Tongue (tissue), 3 donors: ENCODE measurements at places on chromosomes 3 and 15.

- no peak for DNase-seq
These were observed 716 bp downstream of the SELENOS start for GRCh38 chr15:101276501-101277037.

DNA sequence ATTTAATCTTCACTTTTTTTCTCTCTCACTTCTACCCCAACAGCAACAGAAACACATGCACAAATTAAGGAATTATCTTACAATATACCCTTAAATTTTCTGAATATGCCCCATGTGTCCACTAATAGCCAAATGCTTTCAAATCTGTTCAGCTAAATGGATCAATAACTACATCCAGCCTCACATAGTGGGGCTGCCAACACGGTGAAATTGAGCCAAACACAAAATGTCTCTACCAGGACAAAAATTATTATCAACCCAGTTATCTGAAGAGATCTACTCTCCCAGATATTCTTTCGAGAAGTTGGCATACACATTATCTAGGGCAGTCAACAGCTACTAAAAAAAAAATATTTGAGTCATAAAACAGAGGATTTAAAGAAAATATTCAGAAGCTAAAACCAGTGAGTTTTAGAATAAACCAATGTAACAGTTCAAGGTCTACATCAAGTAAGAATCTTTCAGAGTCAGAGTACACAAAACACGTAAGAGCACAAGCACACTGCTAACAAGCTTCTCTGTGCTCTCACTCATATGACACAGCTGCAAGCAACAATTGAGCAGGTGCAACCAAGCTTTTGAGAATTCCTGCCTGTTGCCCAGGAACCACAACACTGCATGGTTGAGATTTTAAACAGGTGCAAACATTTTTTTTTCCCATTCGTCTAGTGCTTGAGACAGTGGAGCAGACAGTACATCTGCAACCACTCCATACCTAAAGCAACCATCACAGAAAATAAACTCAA lies 247.7 kb downstream of the ZBTB20 start:
- DNase-seq, result peak; percentile 94

- DNase-seq, result peak; percentile 57
These were observed 187.7 kb upstream of the SLC24A5 start for GRCh38 chr15:47932951-47933641.

GRCh38 chr3:149153402-149153801 lies 24.0 kb downstream of the HPS3 start:
- no peak for DNase-seq

DNA sequence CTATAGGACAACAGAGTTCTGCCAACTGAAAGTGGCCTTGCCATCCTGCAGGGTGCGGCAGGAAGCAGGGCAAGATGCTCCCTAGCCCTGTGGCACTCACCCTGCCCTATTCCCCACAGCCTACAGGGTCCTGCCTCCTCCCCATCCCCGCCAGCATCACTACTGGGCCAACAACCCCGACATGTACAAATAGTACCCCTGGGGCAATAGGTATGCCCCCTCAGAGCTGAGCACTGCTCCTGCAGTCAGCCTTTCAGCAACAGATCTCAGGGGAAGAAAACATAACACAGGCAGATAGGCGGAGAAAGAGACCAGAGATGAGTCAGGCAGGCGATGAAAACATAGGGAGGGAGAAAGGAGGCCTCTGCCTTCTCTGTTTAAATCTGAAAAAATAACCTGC lies 74.7 kb downstream of the XXYLT1 start:
- DNase-seq, result no peak

GRCh38 chr3:61908382-61908781 lies 347.0 kb downstream of the PTPRG start:
- no peak for DNase-seq

DNA sequence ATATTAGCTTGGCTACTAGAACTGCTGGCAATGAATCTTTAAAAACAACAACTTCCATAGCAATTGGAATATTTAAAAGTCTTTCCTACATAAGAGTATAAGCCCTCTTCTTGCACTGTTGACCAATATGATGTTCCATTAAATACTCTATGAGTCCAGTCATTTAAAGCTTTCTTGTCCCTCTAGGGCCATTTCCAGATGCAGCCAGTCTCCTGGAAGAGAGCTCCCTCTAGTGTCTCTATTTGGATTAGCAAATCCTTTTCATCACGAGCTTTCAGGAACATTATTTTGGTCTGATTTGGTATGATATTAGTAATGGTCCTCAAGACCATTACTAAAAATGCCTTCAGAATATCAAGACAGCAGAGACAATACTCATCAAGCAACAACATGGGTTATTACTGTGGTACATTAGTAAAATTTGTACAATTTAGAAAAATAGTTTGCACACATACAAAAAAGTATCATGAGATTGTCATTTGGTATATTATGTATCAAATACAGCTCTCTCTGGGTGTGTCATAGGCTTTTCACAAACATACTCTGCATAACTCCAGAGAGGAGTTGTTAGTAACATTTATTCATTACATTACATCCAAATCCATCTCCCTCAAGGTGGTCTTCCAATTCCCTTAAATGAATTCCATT lies 101.3 kb downstream of the DPH6 start:
- DNase-seq, result peak; percentile 51

DNA sequence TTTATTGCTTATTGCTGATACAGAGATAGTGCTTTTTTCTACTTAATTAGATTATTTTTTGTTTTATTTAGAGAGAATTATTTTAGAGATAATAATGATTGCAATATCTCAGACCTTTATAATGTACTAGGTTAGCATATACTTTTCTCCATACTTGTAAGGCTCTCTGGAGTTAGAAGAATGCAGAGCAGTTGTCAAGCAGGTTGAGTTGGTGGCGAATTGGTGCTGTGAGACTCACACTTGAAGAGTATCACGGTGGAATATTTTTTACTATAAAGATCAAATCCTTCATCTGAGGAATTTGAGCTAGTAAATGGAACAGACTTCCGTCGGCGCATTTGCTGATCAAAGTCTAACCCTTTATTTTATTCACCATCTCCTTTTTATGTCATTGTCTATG lies 47.3 kb upstream of the MDFIC2 start:
- no peak for DNase-seq

DNA sequence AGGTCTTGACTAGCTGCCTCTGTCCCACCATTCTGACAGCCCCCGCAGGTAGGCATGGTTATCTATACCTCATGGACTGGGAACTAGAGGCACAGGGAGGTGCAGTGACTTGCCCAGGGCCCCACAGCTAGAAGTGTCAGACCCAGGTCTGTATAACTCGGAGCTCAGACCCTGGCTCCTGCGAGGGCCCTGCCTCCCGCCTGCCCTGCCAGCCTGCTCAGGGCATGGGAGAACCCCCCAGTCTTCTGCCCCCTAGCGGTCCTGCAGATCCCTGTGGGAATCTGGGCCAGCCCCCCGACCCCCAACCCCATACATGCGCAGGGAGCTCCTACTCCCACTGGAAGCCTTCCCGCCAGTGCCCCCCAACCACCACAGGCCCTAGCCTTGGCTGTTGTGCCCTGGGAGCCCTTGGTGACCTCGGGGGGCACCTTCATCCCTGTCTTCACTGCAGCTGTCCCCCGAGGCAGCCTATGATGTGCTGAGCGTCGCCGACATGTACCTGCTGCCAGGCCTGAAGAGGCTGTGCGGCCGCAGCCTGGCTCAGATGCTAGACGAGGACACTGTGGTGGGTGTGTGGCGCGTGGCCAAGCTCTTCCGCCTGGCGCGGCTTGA lies 6.9 kb downstream of the ABTB1 start:
- no peak for DNase-seq

GRCh38 chr15:31869686-31870307 lies 160.5 kb upstream of the CHRNA7 start:
- DNase-seq, result peak; percentile 43

DNA sequence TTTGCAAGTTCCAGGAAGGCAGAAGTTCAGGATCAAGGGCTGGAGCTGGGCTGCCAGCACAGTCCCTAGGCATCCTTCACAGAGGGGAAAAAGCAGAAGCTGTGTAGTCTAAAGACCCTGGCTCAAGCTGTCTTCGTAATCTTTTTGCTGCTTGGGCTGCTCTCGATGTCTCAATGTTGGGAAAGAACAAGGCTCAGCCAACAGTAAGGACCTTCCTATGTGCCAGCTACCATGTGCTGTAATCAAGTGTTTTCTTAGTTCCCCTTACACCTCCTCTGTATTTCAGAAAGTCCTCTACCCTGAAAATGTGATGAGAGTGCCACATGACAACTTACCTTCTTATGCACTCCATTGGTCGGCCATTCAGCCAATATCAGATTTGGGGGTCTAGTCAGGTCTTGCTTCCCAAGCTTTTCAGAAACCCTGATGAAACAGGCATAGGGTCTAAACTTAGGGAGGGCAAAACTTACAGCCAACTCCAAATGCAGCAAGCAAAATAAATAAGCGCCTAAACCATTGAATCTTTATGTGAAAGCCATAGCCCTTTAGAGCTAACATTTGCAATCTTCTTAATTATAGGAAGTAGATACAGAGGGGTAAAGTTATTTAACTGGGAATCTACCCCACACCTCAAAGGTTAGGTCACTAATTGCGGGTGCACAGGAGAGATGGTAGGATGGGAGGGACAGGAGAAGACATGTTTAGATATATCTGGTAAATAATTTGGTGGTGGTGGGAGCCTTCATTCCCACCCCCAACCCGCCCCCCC lies 1.2 kb upstream of the EDEM1 start:
- DNase-seq, result peak; percentile 17

GRCh38 chr15:67072442-67072841 lies 7.0 kb downstream of the SMAD3 start:
- no peak for DNase-seq

DNA sequence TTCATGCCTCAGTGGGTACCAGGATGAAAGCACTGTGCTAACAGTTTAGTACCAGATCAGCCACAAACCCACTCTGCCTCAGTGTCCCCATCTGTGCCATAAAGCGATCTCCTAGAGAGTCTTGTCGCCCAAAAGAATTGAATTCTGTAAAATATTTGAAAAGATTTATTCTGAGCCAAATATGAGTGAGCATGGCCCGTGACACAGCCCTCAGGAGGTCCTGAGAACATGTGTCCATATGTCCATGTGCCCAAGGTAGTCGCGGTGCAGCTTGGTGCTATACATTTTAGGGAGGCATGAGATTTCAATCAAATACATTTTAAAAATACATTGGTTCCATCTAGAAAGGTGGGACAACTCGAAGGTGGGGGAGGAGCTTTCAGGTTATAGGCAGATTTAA lies 15.4 kb upstream of the NOX5 start:
- DNase-seq, result no peak

- DNase-seq, result no peak
These were observed 4.6 kb upstream of the SIN3A start for GRCh38 chr15:75455982-75456531.

- DNase-seq, result no peak
These were observed 491.1 kb downstream of the ZNF385D start for GRCh38 chr3:21259896-21260295.

DNA sequence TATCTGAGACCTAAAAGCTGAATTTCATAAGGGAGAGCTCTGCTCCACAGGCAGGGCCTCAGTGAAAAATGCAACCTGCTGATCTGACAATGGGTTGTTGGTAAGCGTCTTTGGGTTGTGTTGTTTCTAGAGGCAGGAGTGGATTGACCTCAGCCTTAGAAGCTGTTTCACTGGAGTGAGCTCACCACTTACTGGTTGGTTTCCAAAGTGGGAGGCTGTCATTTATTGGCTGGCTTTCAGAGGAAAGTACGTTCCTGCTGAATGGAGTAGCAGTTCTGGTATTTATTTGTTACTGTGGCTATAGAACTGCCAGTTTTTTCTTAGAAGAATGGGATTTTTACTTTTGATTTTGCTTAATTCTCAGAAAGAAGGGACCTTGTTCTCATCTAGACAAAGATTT lies 29.3 kb upstream of the COL6A5 start:
- peak; percentile 67 for DNase-seq

- no peak for DNase-seq
These were observed 151.0 kb upstream of the ROBO2 start for GRCh38 chr3:76888856-76889255.

GRCh38 chr3:64203969-64204908 lies 21.0 kb downstream of the PRICKLE2 start:
- DNase-seq, result no peak

- DNase-seq, result no peak
These were observed 1026.0 kb downstream of the TUSC7 start for GRCh38 chr3:117735481-117736101.

- DNase-seq, result no peak
These were observed 15.9 kb downstream of the HPS3 start for GRCh38 chr3:149145356-149145755.

GRCh38 chr3:119835556-119835955 lies 53.7 kb downstream of the NR1I2 start:
- DNase-seq, result no peak

- no peak for DNase-seq
These were observed 128.8 kb downstream of the MITF start for GRCh38 chr3:69867941-69868505.

DNA sequence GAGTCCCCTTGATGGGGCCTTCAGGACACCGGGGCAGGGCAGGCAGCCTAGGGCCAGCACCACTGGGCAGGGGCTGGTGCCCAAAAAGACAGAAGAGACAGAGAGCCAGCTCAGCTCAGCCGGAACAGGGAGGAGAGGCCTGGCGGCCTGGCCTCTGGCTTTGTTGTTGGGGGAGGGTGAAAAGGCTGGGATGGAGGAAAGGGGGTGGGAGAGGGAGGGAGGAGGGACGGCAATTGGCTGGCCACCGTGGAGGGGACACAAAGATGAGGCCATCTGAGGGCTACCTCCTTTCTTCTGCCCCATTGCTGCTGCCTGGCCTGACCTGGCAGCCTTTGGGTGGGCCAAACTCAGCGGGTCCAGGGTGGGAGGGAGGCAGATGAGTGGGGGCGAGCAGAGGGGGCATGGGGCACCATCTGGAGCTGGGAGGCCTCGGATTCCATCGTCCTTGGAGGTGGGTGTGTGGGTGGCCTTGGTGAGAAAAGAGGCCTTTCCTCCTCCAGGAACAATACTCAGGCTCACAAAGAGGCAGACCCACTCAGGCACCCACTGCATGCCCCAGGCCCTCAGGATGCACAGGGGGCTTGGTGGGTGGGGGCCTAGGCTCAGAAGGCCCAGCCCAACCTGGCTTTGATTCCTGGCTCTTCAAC lies 9.3 kb downstream of the EFCC1 start:
- DNase-seq, result no peak

DNA sequence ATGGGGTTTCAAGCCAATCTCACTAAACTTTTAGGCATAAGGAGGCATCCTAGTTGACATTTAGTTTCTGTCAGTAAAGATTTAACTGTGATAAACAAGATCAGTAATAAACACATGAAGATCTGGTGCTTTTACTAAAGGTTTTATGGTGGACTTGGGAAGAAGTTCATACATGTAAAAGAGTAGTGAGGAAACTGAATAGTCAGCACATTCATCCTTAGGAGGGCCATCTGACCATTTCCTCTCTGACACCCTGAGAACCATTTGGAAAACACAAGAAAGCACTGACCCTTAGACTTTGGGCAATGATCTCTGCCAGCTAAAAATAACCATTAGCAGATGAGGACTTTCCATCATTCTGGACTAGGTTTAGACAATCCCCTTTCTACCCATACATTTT lies 1040.9 kb downstream of the AGBL1 start:
- DNase-seq, result no peak

DNA sequence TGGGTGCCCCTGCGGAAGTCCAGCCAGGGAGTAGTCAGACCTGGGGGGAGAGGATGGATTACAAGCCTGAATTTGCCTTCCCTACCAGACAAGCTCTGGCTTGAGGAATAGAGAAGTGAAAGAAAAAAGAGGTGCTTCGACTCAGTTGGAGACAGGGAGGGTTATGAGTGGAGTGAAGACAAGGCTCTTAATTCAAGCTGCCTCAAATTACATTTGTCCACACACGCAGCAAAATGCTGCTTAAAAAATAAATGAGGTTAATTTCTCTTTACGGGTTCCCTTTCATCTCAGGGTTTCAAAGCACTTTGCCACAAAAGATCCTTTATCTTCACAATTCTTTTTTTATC lies 49.0 kb upstream of the SLC4A7 start:
- peak; percentile 20 for DNase-seq
